ENCODE measurements at places on chromosomes 5 and 9.

- DNase-seq = no peak
Observed at GRCh38 chr9:36280989-36281388, 22.7 kb upstream of the GNE start.

GRCh38 chr9:4982721-4983482 lies 2.2 kb upstream of the JAK2 start:
- no peak for DNase-seq

- DNase-seq = no peak
Observed at GRCh38 chr5:44388321-44389089, 715 bp downstream of the FGF10 start.

DNA sequence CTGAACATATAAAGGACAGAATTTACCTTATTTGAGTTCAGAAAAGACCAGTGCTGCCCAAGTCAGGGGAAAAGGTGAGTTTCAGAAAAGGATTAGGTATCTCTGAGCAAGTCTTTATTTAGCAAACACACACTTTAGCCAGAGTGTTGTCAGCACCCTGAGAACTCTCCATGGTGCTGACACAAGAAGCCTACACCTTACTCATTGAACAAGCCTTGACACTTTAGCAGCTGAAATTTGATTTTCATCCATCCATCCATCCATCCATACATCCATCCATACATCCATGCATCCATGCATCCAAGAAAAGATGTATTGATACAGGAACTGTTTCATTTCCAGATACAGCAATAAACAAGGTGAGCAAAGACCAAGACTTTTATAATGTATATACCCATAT lies 311.2 kb downstream of the TRIM32 start:
- no peak for DNase-seq

DNA sequence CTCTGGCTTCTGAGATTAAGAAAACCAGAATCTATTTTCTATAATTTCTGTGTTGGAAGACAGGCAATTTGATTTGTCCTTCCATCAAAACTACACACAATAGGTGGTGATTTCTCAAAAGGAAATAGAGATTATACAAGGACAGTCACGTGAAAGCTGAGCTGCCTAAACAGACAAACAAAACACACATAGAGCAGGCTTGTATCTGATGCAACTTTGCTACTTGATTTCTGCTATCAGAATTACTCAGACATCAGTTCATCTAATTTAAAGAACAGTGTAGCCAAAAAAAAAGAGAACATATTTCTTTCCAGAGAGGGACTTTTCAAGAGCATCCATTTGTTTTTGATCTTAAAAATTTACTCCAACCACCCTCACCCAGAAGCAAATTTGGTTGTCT lies 2128.3 kb upstream of the C9orf72 start:
- no peak for DNase-seq

DNA sequence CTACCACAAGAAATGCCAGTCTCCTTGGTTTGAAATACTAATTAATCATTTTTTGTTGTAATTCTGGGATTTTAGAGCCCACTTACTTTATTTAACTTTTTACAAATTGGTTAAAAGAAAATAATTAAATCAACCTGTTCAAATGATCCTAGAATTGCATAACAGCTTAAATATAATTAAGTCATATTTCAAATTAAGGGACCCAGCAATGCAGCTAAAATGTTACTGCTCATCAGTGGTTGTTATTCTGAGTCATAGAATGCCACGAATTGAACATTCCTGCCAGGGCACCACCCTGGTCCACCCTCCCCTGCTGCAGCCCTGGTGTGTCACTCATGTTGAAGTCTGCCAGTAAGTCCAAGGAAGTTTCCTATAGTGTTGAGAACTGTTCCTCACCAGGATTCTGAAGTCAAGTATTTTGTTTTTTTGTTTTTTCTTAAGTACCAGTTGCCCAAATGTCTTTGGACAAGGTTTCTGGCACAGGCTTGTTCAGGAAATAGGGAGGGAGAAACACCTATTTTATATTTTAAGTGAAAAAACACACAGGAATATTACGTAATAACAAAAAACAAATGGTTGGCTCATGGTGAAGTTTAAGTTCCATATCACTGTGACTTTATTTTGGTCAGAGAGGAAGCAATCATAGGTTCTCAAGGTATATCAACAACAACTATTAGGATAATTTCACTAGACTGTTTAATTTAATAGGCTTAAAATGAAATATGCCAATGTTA lies 4.3 kb upstream of the ITGA1 start:
- no peak for DNase-seq

- no peak for DNase-seq
Observed at GRCh38 chr9:38038307-38039089, 30.5 kb downstream of the SHB start.

GRCh38 chr5:94545870-94546625 lies 72.4 kb downstream of the KIAA0825 start:
- no peak for DNase-seq

DNA sequence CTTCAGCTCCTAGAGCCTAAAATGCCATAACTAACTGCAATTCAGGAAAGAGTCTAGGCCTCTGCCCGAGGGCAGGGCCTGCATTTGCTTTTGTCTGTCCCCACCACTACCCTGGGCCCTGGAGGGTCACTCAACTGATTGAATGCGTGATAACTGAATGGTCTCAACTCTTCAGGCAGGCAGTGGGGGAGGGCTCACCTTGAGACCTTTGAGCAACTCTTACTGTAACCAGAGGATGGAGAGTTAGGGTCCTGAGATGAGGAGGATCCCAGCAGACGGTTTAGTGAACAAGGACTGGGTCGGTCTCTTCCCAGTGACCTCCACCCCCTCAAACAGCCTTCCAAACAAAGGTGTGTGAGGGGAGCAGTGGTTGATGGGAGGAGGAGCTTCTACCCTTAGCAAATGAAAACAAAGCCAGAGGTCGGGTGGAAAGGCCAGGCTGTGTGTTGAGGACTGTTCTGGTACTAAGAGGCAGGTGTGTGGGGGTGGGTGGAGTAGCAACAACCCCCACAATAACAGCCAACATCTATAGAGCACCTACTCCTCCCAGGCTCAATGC lies 59.4 kb downstream of the CXXC5 start:
- DNase-seq = no peak

DNA sequence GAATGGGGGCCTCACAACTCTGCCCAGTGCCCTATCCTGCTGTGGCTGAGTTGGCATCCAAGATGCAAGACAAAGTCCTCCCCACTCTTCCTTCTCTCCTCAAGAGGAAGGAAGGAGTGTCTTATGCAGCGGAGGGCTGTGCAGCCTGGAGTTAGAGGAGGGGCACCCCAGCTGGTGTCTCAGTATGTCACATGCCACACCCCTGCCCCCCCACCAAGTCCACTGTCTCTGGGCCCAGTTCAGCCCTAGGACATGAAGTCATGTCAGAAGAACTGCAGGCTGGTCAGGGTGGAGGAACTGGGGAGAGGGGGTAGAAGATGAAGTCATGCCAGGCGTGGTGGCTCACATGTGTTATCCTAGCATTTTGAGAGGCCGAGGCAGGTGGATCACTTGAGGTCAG lies 28.0 kb upstream of the SLC28A3 start:
- no peak for DNase-seq

DNA sequence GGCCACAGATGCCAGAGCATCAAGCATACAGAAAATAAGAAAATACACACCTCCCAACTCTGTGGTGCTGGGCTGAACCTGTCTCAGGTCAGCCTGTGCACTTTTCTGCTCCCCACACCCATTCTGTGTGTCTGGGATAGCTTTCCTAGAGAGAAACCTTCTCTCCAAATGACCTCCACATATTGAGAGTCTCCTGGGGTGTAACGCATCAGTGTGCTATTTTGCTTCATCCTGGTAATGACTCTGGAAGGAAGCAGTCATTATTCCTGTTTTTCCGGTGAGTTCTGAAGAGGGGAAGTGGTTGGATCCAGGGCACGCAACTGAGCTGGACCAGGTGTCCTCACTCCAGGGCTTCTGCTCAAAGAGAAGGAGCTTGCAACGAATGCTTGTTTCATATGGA lies 73.2 kb upstream of the SH3PXD2B start:
- no peak for DNase-seq

GRCh38 chr5:133147411-133147810 lies 95.6 kb downstream of the HSPA4 start:
- DNase-seq = no peak

DNA sequence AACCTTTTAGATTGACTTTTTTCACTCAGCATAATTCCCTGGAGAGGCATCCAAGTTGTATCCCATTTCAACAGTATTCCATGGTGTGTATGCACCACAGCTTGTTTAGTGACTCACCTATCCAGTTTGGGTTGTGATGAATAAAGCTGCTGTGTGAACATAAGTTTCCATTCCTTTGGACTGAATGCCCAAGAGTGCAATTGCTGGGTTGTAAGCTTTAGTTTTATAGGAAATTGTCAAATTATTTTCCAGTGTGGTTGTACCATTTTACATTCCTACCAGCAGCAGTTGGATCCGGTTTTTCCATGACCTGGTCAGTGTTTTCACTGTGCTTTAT lies 60.9 kb upstream of the TMED7 start:
- DNase-seq = no peak
